ENCODE measurements at places on chromosomes 3 and 15.

- no peak for DNase-seq
Measured at GRCh38 chr15:99956022-99956775, 223.0 kb upstream of the LYSMD4 start.

DNA sequence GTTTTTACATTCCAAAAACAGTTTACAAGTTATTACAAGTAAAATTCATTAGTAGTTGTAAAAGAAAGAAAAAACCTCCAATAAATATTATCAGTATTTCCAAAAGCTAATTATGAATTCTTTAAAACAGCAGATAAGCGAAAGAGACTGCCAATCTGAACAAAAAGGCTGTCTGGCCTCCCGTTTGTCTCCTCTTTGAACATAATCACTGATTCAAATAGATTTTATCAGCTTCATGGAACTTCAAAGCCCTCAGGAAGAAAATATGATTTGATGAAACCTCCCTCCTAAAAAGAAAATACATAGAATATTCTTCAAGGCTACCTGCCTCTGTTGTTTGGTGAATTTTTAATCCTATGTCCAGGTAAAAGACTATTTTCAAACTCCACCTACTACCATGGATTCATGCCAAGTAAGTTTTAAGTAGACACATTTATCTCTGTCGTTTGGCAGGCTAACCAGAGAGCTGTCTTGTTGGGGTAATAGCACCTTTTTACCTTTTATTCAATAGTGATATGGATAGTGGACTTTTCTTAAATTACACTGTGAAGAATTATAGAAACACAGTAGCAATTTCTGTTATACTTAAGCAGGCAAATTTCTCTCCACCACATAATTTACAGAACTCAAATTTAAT is 35.0 kb downstream of the SATB1 start:
- no peak for DNase-seq

DNA sequence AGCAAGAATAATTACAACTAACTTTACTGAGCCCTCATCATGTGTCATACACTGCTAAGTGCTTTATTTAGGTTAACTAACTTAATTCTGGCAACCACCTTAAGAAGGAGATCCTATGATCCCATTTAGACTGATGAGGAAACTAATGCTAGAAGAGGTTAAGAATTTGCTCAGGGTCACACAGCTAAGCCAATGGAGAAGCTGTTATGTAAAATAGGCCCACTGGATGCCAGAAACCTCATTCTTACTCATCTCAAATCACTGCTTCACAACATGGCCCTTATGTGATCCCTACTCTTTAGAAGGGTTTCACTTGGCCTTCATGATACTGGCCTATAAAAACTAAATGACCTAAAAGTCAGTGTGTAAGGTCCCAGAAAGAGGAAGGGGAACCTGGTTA is 41.2 kb downstream of the IMPG2 start:
- DNase-seq: no peak

GRCh38 chr3:123467046-123467445 is 18.2 kb upstream of the ADCY5 start:
- no peak for DNase-seq

- no peak for DNase-seq
Measured at GRCh38 chr15:100030586-100031229, 297.5 kb upstream of the LYSMD4 start.

DNA sequence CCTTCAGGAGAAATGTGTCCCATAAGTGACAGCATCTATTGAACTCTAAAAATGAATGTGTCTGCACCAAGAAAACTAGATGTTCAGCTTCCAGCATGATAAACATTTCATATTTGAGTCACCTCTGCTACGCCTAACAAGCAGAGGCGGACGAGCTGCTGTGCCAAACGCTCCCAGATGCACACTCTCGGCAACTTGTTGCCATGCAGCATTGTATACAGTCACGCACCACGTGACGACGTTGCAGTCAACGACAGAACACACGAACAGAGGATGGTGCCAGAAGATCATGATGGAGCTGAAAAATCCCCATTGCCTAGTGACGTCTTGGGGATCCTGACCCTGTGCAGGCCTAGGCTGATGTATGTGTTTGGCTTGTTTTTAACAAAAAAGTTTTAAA is 137.5 kb downstream of the XXYLT1 start:
- no peak for DNase-seq

- peak; percentile 59 for DNase-seq
Measured at GRCh38 chr15:72796515-72797337, 13.2 kb upstream of the ADPGK start.

DNA sequence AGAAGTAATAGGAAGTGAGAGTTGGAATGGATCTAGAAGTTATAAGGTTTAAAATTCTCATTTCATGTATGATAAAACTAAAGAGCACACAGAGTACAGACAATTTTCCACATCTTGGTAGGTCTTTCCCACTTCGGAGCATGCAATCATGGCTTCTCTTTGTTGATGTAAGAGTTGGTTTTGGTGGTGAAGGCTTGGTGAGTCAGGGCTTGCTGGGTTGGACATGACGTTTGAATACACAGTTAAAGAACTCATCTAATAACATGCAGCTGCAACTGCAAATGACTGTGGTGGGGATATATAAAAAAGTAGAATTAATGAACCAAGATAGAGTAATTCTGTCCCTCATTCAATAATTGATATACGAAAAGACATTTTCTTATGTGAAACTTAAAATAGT is 39.5 kb upstream of the GRM7 start:
- no peak for DNase-seq

DNA sequence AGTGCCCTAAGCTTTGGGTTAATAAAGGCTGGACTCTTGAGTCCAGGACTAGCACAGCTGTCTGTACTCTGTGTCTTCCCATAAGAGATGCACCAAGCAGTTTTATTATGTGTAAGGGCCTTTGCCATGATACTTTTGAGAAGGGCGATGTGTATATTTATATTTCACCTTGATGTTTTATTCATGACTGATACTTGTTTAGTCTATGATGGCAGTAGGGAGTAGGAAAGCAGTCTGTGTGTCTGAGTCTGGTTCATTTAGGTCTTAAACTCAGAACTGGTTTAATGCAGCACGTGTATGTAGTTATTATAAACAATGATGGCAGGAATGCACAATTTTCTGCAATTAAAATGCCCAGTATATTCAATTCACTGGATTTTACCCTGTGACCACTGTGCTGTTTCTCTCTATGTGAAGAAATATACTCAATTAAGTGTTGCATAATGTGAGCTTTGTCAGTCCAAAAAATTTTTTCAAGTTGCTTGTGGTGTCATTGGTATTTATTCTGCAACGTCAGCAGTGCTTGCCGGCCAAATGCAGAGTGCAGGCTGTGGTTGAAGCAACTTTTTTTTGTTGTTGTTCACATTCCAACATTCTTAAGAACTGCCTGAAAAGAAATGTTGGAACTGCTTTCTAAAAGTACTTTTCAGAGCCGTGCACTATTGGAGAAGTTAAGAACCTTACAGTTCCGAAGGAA is 423.7 kb upstream of the SEMA6D start:
- DNase-seq: no peak

DNA sequence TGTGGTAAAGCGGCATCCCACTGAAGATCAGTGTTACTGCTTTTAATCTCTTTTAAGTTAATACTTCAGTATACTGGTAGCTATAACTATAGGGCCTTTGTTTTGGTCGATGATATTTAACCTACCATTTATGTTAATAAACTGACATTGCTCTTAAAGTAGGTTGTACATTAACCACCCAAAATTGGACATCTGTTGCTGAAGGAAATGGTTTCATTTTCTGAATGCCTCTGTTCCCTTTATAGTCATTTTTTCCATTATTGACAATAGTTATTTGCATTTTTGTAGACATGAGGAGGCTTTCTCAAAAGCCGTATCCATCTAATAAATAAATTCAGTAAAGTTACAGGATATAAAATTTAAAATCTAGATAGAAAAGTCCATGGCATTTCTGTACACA is 252.4 kb upstream of the UBE2E1 start:
- DNase-seq: no peak

DNA sequence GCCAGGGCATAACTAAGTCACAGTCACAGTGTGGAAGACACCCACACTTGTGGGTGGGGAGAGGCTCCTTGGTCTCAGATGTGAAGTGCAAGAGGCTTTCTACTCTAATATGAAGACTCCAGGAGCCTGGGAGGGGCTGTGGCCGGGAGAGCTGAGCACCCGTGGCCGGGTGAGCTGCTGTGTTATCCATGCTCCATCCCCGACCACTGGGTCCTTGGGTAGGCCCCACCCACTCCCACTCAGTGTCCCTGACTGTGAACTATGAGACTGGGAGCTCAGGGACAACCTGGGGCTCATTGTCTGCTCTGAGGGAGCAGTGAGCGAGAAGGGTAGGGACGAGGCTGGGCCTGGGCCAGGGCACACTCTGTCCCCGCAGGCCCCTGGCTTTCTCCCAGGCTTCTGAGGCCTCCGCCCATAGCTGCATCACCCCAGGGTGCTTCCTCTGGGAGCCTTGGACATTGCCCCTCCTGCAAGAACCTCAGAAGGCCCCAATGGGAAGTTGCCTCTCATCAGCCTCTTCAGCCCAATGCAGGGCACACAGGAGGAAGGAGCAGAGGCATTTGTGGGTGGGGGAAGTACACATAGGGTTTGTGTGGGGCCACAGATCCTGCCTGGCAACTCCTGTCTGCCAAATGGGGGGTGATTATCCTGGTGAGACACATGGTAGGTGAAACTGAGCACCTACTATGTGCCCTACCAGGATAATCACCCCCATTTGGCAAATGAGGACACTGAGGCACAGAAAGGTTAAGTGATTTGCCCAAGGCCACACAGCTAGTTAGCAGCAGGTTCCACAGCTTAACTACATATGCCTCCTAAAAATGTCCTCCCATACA is 2.4 kb downstream of the ANPEP start:
- no peak for DNase-seq

DNA sequence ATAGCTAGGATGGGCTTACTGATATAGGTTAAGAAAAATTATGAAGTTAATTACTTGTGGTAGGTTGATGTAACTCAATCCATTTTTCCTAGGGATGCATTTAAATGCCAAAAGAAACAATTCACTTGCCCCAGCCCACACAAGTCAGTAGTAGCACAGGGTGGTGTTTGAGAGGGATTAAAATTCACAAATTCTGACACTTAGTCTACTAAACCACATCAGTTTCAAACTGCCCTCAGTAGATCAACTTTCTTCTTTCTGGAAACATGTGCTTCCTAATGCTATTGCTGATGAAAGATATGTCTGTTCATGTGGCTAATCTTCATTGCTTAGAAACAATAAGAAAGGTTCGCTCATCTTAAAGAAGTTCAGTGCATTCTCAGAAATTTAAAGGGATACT is 160.6 kb downstream of the EPHA3 start:
- no peak for DNase-seq

GRCh38 chr15:52329987-52330386 is 34.4 kb upstream of the MYO5C start:
- DNase-seq: no peak

GRCh38 chr3:48504051-48504946 is at the start of gene SHISA5:
Gene SHISA5, minus strand, starts transcription at chr3:48504174. Its CDS starts 80 bp downstream, at chr3:48504094.
- DNase-seq: peak; percentile 77
